ENCODE measurements at places on chromosomes 6 and 20.

- no peak for DNase-seq
Observed at GRCh38 chr20:8425802-8426201, 293.7 kb downstream of the PLCB1 start.

GRCh38 chr6:136571065-136571464, 20.8 kb upstream of the MAP7 start:
- no peak for DNase-seq

- no peak for DNase-seq
Observed at GRCh38 chr20:20614391-20614790, 98.1 kb downstream of the RALGAPA2 start.

GRCh38 chr20:36604952-36605398, 604 bp upstream of the RAB5IF start:
- DNase-seq = peak; percentile 54

DNA sequence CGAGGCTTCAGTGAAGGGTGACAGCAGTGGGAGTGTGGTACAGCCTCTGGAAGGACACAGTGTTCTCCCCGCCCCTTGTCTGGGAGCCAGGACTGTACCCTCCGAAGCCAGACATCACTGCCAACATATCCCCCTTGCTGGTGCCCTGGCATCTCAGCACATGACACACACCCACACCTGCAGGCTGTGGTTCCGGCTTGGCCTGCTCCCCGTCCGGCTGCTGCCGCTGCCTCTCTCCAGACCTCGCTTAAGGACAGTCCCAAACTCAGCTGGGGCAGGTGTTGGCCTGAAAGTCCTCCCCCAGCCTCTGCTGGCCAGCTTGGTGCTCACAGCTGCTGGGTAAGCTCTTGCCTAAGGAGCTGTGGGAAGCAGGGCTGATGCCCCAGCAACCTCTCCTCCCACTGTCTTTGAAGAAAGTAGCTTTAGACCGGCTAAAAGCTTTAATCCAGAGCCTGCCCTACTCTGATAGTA, 7.0 kb downstream of the EMILIN3 start:
- DNase-seq = no peak

DNA sequence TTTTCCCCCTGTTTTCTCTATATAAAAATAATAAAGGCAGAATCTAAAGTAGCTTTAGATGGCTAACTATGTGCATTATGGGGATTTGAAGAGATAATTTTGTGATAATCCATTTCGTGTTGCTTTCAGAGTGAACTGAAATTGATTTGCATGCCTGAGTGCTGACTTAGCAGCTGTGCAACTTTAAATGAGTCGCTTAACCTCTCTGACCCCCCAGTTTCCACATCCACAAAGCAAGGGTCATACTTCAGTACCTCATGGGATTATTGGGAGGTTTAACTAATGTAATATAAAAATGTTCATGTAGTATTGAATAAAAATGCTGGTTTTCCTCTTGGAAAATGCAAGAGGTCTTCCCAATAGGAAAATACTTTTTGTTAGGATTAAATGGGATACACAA, 63.8 kb upstream of the FABP7 start:
- DNase-seq = no peak

DNA sequence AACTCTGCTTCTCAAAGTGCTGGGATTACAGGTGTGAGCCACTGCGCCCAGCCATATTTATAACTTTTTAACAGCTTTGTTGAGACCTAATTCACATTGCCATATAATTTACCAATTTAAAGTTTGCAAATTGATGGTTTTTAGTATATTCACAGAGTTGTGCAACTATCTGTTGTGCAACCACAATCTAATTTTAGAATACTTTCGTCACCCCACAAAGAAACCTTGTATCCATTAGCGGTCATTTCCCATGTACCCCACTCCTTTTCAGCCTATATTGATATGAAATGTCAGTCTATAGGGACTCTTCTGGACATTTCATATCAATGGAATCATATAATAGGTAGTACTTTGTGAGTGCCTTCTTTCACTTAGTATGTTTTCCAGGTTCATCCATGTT, 55.8 kb downstream of the FOXO3 start:
- DNase-seq = no peak

DNA sequence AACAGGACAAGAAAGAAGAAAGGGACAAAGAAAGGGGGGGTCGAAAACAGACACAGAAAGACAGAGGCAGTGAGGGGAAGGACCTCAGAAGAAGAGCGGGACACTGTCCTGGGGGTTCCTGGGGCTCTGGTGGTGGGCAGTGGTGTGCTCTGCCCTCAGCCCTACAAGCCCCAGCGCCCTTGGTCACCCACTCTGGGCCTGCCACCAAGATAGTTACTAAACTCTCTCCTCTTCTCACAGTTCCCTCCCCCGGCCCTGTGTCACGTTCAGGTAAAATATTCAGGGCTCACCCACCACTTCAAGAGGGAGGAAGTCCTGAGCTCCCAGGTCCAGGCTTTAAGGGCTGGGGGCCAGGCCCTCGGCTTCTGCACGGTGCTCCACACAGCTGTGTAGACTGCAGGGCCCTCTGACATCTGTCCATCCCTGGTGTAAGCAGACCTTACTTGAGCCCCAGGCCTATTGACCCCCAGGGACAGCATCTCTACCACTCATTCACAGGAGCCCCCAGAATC, 87.4 kb downstream of the MRPL14 start:
- DNase-seq = no peak

- DNase-seq = no peak
Observed at GRCh38 chr20:52867305-52867704, 104.9 kb upstream of the TSHZ2 start.

- no peak for DNase-seq
Observed at GRCh38 chr6:150565945-150566344, 33.7 kb upstream of the PLEKHG1 start.

- DNase-seq = no peak
Observed at GRCh38 chr6:135600086-135600702, 102.7 kb upstream of the AHI1 start.

GRCh38 chr6:117555882-117556498, 46.3 kb downstream of the GOPC start:
- DNase-seq = peak; percentile 62

- no peak for DNase-seq
Observed at GRCh38 chr6:9851541-9852380, 563.1 kb downstream of the TFAP2A start.

DNA sequence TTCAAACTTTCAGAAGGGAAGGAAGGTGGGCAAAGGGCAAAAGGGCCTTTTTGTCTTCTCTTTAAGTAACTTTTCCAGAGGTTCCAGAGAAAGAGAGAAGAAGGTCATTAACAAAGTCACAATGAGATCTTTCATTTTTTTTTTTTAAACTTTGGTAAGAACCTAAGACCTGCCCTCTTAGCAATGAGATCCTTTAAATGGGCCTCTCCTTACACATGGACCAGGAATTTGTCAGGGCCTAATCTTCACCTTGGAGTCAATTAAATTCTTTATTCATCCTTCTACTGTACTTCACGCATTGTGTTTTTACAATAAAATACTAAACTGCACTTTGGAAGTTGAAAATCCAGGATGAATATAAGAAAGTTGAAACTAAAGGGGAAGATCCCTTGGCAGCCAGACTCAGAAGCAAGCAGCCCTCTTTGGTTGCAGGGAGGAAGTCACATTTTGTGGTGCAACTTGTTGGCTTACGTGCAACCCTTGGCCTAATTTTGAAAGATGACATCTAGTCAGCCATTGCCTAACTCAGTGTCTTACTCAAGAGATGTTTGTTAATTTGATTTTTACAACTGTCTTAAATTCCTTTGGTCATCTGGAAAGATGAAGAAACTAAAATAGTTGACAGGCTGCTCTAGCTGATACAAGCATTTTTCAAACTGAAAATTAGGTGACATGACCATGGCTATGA, 11.9 kb upstream of the TMEM170B start:
- DNase-seq = no peak

DNA sequence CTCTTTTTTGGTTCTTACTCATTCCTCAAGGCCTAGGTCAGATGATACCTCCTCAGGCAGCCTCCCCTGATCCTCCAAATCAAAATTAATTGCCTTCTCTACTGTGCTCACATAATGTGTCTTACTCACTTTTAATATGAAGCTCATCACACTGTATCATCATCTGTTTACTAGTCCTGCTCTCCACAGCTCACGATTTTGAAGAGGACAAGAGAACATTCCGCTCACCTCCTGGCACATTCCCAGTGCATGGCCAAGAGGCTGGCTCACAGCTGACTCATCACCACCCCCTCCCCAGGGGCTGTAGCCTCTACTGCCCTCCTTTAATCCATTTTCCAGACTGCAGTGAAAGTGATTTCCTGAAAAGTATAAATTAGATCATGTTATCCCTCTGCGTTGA, 133.1 kb downstream of the ALDH8A1 start:
- DNase-seq = no peak

DNA sequence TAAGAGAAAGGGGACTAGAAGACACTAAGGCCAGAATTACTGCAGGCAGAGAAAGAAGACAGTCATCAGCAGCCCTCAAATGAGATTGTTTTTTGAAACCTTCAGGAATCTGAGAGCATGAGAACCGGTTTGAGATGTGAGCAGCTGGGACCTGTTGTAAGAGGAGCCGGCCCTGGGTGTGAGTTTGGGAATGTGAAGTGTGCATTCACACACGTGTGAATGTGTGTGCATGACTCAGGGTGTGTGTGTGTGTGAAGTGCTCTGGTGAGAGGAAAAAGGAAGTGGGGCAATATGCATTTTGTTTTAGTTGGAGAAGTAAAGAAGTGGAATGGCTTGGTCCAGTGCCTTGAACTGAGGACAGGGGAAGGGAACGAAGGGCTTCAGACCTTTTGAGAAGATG, 4.3 kb downstream of the SCUBE3 start:
- no peak for DNase-seq

GRCh38 chr20:24998631-24999445, 6.3 kb upstream of the APMAP start:
- DNase-seq = no peak

DNA sequence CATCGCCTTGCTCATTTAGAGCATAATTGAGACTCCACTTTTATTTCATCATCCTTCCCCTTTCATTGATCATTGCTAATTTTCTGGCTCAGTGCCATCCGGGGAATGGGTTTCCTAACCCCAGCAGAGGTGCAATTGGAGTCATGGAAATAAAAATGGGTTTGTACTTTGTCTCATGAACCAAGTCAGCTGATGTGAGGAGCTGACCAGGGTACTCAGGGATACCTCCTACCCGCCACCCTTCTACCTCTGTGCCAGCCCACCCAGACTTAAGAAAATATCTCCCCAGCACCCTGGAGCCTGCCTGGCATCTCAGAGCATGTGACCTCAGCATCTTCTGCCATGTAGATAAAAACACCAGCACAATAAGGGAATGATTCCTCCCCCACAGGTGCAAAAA, 59.1 kb upstream of the MAFB start:
- no peak for DNase-seq

GRCh38 chr6:105748737-105749161, 337.4 kb upstream of the PRDM1 start:
- DNase-seq = no peak

DNA sequence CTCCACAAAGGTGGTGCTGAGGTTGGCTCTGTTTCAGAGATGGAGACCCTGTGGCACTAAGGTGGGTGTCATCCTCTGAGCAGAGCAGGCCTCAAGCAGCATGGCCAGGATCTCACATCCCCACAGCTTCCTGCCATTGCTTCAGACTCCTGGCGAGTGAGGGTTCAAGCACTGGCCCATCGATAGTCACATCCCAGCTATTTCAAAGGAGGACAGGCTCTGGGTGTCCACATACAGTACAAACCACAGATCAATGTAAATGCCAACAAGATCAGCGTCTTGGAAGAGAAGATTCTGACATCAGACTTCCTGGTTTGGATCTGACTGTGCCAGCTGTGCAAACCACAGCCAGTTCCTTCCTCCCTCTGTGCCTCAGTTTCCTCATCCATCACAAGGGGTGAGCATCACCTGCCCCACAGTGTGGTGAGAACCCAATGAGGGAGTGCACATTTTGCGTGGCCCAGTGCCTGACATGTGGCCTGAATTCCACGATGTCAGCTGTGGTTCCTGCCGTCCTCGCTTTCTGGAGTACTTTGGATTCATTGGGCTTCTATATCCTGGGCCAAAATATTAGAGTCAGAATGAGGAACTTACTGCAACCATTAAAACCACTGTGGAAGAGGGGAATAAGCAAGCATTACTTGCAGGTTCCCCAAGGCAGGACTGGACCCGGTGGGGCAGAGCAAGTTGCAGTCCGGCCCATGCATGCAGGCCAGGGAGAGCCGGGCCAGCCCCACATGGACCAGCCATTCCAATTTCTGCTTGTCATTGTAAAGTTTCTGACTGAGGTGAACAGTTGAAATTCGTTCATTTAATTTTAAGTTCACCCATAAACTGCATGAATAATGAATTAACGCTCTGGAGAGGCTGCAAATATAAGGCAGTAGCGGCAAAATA, 236.0 kb downstream of the TTLL2 start:
- no peak for DNase-seq

DNA sequence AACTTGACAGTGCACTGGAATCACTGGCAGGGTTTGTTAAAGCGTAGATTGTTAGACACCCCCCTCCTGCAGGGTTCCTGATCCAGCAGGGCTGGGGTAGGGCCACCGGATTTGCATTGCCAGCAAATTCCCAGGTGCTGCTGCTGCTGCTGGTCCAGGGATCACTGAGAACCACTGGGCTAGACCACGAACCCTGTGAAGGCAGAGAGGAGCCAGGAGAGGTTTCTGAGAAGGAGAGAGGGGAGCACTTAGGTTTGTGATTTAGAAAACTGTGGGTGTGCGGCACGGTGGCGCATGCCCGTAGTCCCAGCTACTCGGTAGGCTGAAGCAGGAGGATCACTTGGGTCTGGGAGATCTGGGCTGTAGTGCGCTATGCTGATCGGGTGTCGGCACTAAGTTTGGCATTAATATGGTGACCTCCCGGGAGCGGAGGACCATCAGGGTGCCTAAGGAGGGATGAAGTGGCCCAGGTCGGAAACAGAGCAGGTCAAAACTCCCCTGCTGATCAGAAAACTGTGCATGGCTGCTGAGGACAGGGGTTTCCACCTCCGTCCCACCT, 53.6 kb upstream of the FAM83D start:
- DNase-seq = peak; percentile 41

DNA sequence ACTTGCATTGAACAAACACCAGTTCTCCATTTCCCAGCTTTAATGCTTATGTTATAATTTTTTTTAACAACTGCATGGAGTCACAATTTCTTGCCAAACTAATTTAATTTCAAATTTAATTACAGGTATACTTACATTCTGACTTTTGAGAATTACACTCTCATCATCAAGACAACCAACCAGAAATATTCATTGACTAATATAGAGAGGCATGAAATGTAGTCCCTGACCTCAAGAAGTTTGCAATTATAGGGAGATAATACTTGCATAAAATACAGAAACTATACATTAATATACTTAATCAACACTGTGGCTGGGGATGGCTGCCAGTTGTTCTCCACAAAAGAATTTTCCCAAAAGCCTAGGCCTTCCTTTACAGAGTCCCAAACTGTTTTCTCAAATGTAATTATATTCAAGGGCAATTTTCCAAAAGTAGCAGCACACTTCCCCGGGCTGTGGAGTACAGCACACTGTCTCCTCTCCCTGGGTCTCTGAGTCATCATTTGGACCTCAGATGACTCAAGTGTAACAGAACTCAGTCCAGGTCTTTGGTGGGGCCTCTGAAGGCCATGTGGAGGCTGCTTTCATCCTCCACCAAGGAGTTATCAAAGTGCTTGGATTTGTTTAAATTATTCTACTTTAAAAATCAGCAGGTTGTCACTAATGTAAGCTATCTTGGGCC, 114.1 kb downstream of the KIF16B start:
- DNase-seq = no peak
